ENCODE measurements at places on chromosomes 1 and 21. TPM values are rescaled to one million over a fixed set of nuclear protein-coding genes. Genes with fewer than 3 reads are reported as not detected.
A peak's percentile ranks its signal among the peaks of the same experiment; 100 is the strongest.

SPAG17 gene
- polyA plus RNA-seq: 3.3 TPM

- DNase-seq: no peak
These were observed 42.1 kb upstream of the DMRTB1 start for GRCh38 chr1:53417074-53417511.

- no peak for DNase-seq
These were observed 218.3 kb upstream of the SGIP1 start for GRCh38 chr1:66315671-66316070.

OR2L5 gene
- not detected for polyA plus RNA-seq

DNA sequence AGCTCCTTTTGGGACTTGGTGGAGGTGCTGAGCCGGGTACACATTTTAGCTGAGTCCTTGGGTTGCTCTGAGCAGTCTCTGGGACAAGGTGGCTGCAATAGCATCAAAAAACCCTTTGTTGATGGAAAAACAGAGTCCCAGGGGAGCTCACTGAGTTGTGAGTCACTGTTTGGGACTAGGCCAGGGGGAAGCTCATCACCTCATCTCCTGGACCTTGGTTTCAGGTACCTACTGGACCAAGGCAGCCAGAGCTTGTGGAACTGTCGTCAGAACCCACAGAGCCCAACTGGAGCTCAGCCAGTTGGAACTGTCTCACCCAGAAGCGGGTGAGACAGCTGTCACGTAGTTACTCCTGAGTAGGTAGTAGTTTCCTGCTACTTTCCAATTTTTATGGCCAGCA is 146.7 kb downstream of the HLX start:
- no peak for DNase-seq

DNA sequence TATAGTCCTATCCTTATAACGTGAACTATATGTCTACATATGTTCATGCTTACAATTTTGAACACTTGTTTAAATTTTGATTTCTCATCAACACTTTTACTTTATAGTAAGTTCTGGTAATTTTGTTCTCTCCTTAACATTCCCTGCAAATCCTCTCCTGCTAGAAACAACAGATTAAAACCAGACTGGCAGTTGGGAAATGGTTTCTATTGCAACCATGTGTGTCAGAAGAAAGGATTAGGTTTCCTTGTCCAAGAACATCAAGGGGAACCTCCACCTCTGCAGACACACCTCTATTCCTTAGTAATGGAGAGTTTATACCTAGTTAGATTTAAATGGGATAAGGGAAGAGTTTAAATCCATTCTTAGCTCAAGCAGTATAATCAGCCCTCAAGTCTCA is 3.3 kb upstream of the WARS2 start:
- DNase-seq: no peak

- DNase-seq: no peak
These were observed 5.6 kb upstream of the SLC5A9 start for GRCh38 chr1:48216941-48217340.

GRCh38 chr1:175511496-175511895 is 231.9 kb downstream of the TNR start:
- no peak for DNase-seq

CPT2 gene
- 11.5 TPM for polyA plus RNA-seq

SUSD4 gene
- 3.3 TPM for polyA plus RNA-seq

DNA sequence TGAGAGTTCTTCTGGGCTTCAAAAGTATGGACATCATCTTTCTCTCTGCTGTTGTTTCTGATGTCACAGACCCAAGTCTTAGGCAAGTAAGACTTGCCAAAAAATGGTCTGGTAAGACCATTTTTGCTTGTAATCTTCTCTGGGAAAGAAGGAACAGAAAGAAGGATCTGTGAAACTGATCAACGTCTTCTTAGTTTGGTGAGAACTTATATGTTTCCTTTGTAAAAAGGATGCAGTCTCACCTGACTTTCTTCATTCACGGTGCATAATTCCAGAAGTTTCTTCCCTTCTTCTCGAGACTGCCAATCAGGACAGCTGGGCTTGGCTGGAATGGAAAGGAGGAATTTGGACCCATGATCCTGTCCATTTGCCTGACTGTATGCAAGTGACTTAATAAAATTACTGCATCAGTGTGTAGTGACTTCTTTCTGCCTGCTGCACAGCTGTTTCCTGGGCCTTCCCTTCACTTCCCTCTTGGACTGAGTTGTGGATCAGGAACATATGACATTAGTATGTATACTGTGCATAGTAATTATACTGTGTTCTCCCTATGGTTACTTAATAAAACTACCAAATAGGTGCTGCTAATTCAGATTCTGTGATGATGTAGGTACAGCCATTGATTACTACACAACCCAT is 7.6 kb upstream of the DENND1B start:
- no peak for DNase-seq

DNA sequence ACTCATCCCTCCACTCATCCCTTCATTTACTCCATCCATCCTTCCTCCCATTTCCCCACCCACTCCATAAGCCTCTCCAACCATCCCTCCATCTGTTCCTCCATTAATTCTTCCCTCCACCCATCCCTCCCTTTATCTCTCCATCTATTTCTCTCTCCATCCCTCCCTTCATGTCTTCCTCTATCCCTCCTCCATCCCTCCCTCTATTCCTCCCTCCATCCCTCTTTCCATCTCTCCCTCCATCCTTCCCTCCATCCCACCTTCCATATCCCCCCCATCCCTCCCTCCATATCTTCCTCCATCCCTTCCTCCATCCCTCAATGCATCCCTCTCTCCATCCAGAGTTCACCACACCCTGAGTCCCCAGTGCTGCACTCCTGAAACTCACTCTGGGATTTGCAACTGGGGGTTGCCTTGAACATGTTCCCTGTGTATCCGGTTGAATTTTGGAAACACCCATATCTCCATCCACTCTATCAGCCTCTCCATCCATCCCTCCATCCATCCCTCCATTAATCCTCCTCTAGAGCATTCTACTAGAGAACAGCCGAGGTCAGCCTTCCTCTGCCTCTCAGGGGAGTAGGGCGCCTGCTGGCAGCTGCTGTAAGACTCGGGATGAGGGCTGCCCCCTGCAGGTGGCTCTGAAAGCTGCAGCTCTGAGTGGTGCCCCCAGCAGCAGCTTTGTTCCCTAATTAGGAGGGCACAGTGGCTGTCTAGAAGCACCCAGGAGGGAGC is 39.4 kb downstream of the ABCG1 start:
- DNase-seq: peak; percentile 53

DNA sequence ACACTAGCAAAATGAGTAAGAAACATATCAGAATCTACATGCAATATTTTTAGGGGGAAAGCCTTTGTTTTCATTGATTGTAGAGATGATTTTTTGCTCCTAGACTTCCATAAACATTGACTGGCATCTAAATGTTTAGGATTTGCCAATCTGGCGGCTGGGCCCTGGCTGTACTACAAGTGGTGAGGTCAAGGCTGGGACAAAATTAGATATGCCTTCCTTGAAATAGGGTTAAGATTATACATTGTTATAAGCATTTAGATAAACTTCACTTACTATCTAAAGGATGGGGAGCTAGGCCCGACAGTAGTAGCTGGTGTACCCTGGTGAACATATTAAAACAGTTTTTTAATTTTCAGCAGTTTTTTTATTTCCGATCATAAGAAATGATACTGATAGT is 5.2 kb downstream of the NFIA start:
- no peak for DNase-seq

DNA sequence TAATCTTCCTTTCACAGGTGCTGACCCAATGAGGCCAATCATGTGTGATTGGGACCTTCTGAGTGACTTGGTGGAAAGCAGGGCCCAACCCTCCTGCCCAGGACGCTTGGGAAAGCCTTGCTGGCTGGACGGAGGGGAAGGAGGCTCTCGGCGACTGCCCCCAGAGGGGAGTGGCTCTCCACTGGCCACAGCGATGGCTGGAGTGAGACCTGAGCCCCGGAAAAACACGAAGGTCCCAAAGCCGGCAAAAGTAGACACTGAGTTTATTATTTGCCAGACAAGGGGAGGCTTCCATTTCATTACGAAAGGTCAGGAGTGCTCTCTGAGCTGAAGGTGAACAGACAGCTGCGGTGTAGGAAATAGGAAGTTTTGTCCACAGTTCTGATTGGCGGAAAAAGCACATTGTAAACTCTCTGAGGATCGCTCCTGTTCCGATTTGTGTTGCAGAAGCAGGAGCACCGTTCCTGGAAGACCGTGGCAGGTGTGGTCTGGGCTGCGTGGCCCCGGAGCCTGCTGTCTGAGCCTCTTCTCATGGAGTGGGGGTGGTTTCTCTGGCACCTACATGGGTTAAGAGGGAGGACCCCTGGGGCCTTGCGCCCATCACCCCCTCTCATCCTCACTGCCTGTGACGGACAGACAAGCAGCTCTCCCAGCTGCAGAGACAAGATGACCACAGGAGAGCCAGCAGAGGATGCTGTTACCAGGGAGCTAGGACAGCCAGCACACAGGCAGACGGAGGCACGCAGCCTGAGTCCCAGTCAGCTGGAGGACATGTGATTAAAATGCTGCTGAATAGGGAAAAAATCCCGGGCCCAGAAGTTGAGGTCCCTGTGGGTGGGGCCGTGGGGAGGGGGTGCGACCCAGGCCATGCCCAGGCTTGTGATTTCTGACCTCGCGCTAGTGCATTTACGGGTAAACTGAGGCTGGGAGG is 41.5 kb downstream of the KRTAP10-1 start:
- no peak for DNase-seq

- DNase-seq: no peak
These were observed 121.0 kb upstream of the IRF2BP2 start for GRCh38 chr1:234730770-234731568.

DNA sequence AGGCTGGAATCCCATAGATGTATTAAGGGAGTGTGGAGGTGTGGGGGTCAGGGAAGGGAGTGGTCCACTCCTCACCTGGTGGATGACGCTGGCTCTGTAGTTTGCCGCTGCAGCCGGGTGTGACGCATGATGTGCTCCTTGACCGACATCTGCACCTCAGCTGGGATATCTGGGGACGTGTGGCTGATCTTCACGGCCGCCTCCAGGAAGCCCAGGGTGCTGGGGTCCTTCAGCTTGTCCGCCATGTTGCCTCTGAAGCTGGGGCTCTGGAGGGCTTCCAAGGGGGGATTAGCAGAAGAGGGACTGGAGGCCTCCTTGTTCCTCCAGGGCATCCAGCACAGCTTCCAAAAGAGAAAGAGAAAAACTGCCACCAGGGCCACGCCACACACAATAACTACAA is 14.1 kb downstream of the SYT6 start:
- DNase-seq: no peak

DNA sequence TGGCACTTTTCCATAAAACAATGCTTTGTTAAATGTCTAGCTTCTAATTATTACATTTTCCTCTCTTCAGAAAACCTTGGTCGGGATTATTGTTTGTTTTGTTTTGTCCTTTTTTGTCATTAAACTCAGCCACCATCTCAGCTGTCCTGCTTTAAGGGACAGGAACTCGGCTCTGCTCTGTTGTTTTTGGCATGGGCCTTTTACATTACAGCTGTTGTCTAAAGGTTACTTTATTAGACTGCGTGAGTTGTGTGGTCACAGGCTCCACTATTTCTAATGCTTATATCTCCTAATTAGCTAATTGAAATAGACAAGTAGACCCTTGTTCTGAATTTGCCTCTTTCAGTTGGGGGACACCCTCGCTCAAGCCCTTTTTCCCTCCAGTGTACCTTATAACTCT is 1.6 kb downstream of the PALMD start:
- peak; percentile 16 for DNase-seq

RGS1 gene
- 34.1 TPM for polyA plus RNA-seq

DNA sequence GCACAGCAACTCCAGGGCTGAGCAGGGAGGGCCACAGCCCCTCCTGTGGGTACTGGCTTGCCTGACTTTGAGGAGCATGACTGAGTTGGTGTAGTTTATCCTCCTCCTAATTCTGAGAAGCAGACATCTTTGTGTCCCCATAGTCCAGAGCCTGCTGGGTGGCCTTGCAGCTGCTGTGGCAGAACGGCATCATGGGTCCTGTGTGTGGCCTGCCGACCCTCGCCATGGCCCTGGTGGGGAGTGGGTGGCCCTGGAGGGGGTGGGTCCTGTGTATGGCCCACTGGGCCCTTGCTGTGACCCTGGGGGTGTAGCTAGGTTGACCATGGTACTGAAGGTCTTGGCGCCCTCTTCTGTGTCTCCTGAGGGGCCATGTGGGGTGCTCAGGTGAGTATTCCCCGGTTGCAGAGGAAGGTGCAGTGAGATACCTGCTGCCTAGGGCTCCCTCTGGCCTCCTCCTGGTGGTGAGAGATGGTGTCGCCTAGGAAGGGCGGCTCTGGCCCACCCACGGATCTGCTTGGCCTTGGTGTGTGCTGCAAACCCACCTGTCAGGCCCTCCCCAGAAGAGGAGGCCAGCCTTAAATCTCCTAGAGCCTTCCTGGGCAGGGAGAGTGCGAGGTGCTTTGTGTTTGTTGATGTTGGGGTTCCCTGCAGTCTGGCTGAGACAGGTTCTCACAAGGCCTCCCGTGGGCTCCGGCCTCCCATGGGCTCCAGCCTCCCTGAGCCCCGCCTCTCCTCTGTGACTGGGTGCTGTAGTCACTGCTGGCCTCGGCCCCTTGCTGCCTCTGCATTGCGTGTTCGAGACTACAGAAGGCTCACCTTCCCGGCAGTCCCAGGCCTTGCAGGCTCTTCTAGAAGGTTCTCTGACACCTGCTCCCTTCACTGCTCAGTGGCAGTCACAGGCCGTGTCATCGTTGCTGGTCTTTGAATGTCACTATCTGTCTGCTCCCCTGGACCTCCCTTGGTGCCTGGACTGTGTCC is 7.8 kb downstream of the SNAP47 start:
- DNase-seq: no peak

DNA sequence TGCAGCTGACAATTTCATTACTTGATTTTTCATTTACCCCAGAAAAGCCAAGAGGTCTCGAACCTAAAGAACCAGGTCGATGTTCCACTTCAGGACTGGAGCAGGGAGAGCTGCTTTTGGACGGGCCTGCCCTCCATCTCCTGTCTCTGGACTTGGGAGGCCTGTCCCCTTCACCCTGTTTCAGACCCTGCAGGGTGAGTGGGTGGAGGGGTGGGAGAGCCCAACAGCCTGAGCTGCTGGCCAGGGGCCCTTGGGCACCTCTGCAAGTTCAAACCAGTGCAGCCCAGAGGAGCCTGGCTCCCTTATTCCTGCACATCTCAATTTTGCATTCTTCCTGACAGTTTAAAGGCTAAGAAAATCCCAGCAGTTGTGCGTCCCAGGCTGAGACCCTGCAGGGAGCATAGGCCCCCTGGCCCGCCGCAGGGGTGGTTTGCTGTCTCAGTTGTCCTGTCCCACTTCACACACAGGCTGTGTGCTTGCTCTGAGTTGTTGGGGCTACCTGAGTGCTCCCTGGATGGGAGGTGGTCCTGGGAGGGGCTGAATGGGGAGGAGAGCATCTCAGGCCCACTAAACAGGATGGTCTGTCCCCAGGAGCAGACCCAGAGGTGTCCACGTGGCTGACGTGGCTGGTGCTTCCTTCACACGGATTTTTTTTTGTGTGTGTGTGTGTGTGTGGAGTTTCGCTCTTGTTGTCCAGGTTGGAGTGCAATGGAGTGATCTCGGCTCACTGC is 443.7 kb downstream of the PTPRU start:
- DNase-seq: no peak

FBLIM1 gene
- polyA plus RNA-seq: 26.2 TPM

All from lung (tissue), 17 donors.